PC-3 (cell line): ENCODE measurements at places on chromosomes 4 and X.

DNA sequence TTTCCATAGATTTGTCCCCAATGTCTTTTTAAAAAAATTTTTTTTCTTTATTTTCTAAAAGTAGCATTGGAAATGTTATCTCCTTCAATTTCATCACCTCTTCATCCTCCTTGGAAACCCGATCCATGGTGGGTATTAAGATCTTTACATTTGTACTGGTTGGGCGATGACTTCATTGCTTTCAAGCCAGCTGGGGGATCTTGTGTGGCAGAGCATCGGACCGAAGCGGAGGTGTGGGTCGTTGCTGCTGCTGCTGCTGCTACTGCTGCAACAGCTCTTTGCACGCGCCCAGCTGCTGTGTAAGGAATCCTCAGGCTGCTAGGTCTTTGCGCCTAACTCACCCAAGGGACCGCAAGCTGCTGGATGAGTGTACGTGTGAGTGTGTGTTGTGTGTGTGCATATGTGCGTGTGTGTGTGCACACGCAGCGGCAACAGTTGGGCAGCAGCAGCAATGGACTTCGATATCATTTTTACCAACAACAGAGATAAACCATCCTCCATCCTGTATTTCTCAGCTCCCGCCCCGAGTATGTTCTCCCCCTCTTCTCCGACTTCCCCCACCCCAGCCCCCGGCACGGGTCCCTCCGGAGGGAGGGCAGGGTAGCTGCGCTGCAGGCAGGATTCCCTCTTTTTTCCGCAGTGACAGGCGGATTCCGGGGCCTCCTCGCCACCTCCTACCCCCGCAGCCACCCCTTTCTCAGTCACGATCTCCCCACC is 768 bp upstream of the CDKL5 start:
- peak; percentile 39 for DNase-seq

GRCh38 chrX:120365320-120365719 is 3.4 kb downstream of the ATP1B4 start:
- peak; percentile 46 for DNase-seq

DNA sequence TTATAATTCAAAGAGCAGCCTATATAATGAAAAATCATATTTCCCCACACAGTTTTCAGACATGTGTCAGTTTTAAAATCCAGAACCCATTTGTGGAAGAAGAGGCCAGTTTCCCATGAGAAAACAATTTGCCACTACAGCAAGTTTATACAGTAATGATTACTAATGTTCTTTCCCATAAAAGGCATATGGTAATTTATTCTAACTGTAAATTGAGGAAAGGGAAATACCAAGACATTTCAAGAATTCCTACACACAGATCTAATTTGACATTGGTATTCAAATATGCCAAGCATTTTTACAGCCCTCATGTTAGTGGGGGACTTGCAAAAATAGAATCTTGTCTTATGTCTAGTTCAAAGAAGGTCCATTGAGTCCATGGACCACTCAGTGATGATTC is 1368.6 kb downstream of the FSTL5 start:
- DNase-seq: no peak

- DNase-seq: peak; percentile 75
Observed at GRCh38 chr4:51942108-51942832, 77.9 kb downstream of the LRRC66 start.

DNA sequence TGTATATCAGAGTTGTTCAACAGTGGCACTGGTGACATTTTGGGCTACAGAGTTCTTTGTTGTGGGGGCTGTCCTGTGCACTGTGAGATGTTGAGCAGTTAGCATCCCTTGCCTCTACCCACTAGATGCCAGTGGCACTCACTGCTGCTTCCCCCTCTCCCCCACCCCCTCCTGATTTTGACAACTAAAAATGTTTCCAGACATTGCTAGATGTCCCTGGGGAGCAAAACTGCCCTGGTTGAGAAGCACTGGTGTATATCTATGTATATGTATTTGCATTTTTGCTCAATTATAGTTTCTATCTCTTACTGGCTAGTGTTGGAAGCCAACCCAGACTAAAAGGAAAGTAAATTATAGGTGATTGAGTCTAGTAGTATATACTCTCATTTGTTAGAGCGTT is 2.4 kb downstream of the TMEM131L start:
- no peak for DNase-seq

DNA sequence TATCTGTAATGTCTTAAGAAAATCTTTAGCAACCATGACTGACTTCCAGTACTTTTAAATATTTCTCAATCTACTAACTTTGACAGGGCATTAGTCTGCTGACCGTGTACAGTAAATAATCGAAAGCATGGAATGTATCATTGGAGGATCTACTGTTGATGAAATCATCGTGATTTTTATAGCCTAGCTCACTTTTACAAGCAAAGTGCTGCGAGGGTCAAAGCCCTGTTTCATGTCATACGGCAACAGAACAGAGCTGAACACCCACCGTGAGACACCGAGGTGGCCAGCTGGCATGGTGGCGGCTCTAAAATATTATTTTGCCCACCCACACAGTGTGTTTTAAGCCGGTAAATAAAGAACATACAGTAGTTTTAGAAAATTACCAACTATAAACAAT is 679.3 kb downstream of the FAT4 start:
- DNase-seq: no peak

- no peak for DNase-seq
Observed at GRCh38 chrX:69991685-69992084, 58.1 kb downstream of the AWAT2 start.

GRCh38 chrX:136541294-136541693 is 9.3 kb downstream of the VGLL1 start:
- DNase-seq: no peak

DNA sequence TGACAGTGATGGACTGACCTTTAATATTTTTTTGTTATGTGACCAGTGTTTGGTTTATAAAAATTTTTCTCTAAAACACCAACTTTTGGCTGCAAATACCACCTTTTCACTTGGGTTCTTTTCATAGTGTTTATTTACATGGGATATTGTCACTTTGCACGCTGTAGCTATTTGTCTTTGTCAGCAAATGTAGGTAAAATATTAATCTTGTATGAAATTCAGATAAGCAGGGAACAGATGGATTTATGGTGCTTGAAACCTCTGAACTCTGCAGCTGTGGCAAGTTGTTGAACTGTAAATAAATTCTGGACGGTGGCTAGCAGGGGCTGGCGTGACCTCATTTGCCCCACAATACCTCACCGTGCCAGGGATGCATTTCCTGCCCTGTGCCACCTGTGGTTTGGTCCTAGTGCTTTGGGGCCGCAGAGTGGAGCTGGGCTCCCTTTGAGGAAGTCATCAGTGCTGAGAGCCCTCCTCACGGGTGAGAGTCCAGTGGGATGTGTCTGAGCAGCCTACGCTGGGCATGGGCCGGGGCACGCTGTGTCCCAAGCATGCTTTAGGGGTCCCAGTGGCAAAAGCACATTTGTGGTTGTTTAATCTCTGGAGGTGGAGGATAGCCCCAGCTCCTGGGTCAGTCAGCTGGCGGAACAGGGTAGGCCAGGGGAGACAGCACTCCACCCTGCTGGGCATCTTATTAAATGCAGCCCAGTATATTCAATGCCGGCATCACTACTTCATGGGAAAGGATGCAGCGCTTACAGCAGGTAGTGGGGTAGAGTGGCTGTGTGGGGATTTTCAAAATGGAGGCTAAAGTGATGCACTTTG is 108.6 kb downstream of the TBL1X start:
- no peak for DNase-seq

DNA sequence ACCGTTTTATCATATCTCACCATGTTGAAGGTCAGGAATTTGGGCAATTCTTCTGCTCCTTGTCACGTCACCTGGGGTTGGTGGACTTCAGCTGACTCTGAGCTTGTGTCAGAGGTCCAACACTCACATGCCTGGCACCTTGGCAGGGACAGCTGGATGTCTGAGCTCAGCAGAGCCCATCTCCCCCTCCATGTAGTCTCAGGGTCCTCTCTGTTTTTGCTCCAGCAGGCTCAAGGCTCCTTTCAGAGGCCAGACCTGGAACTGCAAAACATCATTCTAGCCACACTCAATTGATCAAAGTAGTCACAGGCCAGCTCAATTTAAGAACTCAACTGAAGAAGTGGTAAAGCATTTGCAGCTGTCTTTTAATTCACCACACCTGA is 45.4 kb downstream of the EDNRA start:
- peak; percentile 8 for DNase-seq
